Uterus (tissue), 4 donors: ENCODE measurements at places on chromosomes 6 and 20. TPM values are rescaled to one million over a fixed set of nuclear protein-coding genes. Genes with fewer than 3 reads are reported as not detected.

- no peaks in the 10 kb centered on the region for H3K27me3 ChIP-seq
- H3K4me3 ChIP-seq = no peak overlapping the region
- no peaks in the 10 kb centered on the region for H3K4me1 ChIP-seq
- H3K36me3 ChIP-seq = no peaks in the 10 kb centered on the region
- DNase-seq = no peak
Observed at GRCh38 chr20:51650685-51651134, 108.2 kb upstream of the NFATC2 start.

GRCh38 chr20:36887752-36888090 lies 11.8 kb downstream of the TLDC2 start:
- H3K27me3 ChIP-seq = no peaks in the 10 kb centered on the region
- no peak overlapping the region for H3K4me3 ChIP-seq
- H3K36me3 ChIP-seq = no peaks in the 10 kb centered on the region
- H3K27ac ChIP-seq = no peak overlapping the region
- no peak for DNase-seq
- no peaks in the 10 kb centered on the region for H3K4me1 ChIP-seq

DNA sequence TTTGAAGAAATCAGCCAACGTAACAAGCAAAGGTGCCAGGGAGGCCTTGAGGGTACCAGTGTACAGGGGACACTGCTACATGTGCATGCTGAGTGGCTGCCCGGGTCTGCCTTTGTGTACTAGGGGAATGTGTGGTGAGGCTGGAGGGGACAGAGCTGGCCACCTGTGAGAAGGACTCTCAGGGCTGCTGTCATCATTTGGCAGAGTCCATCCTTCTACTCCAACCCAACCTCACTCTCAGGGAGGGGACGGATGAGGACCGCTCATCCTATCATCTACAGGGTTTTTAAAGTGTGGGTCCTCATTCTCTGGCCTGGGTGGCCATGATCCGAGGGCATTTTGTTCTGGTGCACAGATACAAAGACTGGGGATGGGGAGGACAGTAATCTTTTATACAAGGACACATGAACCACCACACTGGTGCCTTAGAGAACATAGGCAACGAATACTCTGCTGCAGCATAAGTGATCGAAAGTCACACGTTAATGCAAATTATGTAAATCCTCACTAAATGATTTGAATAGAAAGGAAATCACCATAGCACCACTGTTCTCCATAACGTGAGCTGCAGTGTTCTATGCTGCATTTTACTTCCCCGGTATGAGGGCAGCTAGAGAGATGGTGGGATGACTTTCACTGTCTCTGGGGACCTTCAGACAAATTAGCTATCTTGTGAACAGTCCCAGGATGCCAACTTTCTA lies 181.4 kb downstream of the GMPR start:
- H3K4me1 ChIP-seq = no peaks in the 10 kb centered on the region
- no peak for DNase-seq
- no peak overlapping the region for H3K4me3 ChIP-seq
- no peaks in the 10 kb centered on the region for H3K36me3 ChIP-seq
- H3K27ac ChIP-seq = peak overlapping the region; percentile 66

- no peaks in the 10 kb centered on the region for H3K27me3 ChIP-seq
- no peaks in the 10 kb centered on the region for H3K4me1 ChIP-seq
- no peaks in the 10 kb centered on the region for H3K36me3 ChIP-seq
- H3K4me3 ChIP-seq = no peak overlapping the region
Observed at GRCh38 chr6:116797585-116797984, 31.3 kb downstream of the GPRC6A start.

GRCh38 chr6:75863784-75864183 lies 114.7 kb downstream of the MYO6 start:
- no peak overlapping the region for H3K4me3 ChIP-seq
- no peaks in the 10 kb centered on the region for H3K4me1 ChIP-seq
- no peak overlapping the region for H3K27ac ChIP-seq
- no peaks in the 10 kb centered on the region for H3K27me3 ChIP-seq

DNA sequence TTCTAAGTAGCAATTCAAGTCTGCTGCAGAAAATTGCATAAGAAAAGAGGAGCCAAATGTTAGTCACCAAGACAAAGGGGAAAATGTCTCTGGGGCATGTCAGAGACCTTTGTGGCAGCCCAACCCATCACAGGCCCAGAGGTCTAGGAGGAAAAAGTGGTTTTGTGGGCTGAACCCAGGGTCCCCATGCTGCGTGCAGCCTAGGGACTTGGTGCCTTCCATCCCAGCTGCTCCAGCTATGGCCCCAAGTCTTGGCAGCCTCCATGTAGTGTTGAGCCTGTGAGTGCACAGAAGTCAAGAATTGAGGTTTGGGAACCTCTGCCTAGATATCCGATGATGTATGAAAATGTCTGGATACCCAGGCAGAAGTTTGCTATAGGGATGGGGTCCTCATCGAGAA lies 181.1 kb downstream of the ASCC3 start:
- H3K27ac ChIP-seq = no peak overlapping the region
- H3K4me1 ChIP-seq = no peaks in the 10 kb centered on the region
- DNase-seq = no peak
- no peaks in the 10 kb centered on the region for H3K27me3 ChIP-seq
- no peak overlapping the region for H3K4me3 ChIP-seq

DNA sequence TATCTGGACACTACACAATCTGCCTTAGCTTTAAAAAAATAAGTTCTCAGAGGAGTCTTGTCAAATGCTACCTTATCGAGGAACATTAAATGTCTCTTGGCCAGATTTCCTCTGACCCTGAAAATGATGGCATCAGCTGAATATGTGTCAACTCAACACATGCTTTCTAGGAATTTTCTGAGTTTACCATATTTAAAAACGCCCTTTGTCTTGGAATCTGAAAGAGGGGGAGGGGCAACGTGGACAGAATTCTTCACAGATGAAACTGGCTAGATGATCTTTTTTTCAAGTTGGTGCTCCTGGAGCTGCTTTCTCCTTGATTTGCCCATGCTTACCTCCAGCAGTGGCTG lies 5.1 kb downstream of the SOX4 start:
- H3K4me1 ChIP-seq = no peaks in the 10 kb centered on the region
- no peak for DNase-seq
- peak overlapping the region; percentile 76 for H3K4me3 ChIP-seq
- H3K36me3 ChIP-seq = no peaks in the 10 kb centered on the region
- H3K27ac ChIP-seq = peak overlapping the region; percentile 97

DNA sequence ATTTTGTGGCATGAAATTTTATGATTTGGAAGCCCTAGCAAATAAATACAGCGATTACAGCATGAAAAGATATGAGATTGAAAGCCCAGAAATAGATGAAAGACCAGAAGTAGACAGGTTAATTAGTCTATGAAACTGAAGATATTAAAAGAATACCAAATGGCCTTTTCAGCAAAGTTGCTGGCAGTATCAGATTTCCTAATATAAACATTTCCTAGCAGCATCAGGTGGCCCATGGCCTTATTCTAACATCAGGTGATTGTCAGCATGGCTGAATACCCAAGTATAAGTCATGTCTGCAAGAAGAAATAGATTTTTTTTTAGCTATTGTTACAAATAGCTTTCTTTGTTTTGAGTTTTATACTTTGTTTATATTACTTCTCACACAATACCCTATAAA lies 93.2 kb downstream of the CLVS2 start:
- no peak overlapping the region for H3K27ac ChIP-seq
- H3K36me3 ChIP-seq = no peaks in the 10 kb centered on the region
- H3K4me1 ChIP-seq = no peaks in the 10 kb centered on the region
- H3K27me3 ChIP-seq = no peaks in the 10 kb centered on the region

DNA sequence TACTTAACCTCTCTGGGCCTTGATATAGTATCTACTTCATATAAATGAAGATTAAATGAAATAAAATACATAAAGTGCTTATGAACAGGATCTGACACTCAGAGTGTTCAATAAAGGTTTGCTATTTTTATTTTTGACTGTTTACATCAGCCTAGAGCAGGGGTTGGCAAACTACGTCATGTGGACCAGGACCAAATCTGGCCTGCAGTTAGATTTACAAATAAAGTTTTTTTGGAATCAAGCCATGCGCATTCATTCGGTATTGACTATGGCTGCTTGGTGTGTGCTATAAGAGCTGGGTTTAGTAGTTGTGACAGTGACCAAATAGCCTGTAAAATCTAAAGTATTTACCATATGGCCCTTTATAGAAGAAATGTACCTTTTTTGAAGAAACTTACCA lies 20.8 kb downstream of the PEX7 start:
- no peaks in the 10 kb centered on the region for H3K27me3 ChIP-seq
- H3K36me3 ChIP-seq = no peaks in the 10 kb centered on the region
- H3K27ac ChIP-seq = no peak overlapping the region
- H3K4me1 ChIP-seq = no peaks in the 10 kb centered on the region
- no peak overlapping the region for H3K4me3 ChIP-seq

DNA sequence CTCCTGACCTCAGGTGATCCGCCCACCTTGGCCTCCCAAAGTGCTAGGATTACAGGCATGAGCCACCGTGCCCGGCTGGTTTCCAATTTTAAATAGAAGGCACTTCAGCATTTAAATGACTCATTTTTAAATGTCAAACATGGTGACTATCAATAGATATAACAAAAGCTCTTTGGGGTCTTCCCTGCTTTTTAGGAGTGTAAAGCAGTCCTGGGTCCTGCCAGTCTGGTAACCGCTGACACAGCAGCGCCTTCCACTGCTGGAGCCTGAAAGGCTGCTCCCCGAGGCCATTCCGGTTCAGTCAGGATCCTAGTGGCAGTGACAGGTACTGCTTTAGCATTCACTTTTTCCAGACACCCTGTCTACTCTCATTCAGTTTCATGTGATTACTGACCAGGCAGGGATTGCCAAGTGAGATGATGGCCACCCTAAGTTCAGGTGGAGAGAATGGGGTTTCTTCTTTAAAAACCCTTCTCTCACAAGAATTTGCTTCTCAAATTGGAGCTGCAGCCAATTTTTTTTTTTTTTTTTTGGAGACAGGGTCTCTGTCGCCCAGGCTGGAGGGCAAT lies 5.1 kb downstream of the DIDO1 start:
- H3K27ac ChIP-seq = no peak overlapping the region
- no peak overlapping the region for H3K4me3 ChIP-seq
- no peaks in the 10 kb centered on the region for H3K36me3 ChIP-seq
- no peak for DNase-seq

DNA sequence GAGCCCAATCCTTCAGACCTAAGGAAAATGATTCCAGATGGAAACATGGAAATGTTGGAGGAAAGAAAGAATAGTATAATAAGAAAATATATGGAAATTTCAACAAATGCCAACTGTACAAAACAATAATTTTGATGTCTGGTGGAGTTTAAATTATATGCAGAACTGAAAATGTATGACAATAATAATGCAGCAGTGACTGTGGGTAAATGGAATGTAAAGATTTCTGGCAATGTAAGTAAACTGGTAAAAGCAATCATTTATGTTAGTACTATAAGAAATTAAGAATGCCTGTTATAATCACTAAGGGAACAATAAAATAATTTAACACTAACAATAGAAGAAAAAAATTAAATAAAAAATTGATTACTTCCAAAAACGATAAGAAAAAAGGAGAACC lies 89.0 kb downstream of the EDN1 start:
- DNase-seq = no peak
- no peak overlapping the region for H3K27ac ChIP-seq
- no peaks in the 10 kb centered on the region for H3K27me3 ChIP-seq
- no peaks in the 10 kb centered on the region for H3K36me3 ChIP-seq
- no peak overlapping the region for H3K4me3 ChIP-seq

DNA sequence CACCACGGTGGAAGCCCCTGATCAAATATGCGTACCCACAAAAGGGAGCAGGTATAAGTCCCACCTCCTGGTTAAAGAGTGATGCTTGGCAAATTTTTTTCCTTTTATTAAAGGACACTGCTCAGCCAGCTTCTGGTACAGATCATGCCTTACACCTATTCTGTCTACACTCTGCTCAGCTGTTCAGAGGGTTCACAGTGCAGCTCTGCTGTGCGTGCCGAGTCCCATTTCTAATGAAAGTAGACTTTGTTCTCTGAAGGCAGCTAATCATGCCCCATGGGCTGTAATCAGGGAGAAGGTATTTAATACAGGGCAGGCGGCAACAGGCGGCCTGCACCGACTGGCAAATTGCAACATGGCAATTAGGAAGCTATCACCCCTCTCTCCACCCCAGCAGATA lies 16.3 kb downstream of the LRRC73 start:
- H3K27ac ChIP-seq = no peak overlapping the region
- H3K4me3 ChIP-seq = no peak overlapping the region
- no peak for DNase-seq
- no peaks in the 10 kb centered on the region for H3K36me3 ChIP-seq
- H3K4me1 ChIP-seq = no peaks in the 10 kb centered on the region
- no peaks in the 10 kb centered on the region for H3K27me3 ChIP-seq

- DNase-seq = no peak
- no peak overlapping the region for H3K27ac ChIP-seq
- H3K4me1 ChIP-seq = no peaks in the 10 kb centered on the region
Observed at GRCh38 chr6:144990784-144991183, 705.6 kb downstream of the UTRN start.

DNA sequence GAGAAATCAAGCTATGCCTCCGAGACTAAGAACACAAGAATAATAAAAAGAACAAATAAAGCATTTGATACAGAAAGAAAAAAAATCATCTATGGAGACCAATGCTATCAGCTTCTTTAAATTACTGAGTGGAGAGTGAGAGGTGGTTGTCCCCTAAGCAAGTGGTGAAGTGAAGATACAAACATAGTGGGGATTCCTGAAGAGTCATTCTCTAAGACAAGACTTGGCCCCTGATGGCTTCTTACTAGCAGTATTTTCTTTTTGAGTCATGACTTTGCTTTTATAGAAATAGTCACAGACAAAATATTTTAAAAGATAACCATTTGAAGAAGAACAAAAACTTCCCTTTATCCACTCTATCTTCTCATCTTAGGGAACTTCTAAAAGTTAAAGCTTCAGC lies 261.4 kb upstream of the PRDM1 start:
- DNase-seq = no peak
- H3K36me3 ChIP-seq = no peaks in the 10 kb centered on the region
- H3K27me3 ChIP-seq = no peaks in the 10 kb centered on the region
- H3K27ac ChIP-seq = no peak overlapping the region

DNA sequence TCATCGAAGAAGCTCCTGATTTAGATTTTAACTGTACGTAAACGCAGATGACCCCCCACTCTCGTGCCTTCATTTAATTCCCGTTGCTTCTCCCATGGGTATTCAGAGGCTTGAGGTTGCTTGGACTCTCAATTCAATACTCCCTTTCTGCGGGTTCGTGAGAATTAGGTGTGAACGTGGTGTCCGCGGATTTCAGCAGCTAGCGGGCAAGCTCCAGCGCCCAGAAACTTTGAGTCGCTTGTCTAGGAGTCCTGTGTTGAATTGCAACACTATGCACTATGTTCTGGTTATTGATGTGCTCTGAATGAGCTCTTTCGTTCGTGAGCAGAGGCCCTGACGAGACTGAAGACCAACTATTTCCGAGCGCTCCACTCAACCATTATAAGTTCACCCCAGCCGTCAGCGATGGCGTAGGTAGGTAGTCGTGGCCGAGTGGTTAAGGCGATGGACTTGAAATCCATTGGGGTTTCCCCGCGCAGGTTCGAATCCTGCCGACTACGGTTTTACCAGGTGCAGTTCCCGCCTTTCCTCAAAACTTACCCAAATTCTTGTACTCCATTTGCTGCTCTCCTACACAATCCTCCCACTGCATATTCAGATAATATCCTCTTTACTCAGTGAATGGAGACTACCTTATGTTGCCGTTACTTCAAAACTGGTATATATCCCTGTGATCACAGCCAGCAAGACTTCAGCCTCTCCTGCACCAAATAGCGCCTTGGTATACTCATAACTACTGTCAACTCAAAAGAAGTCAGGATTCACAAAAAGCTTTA lies 72.6 kb upstream of the ZNF184 start:
- no peak overlapping the region for H3K4me3 ChIP-seq
- no peaks in the 10 kb centered on the region for H3K4me1 ChIP-seq
- DNase-seq = no peak
- H3K27ac ChIP-seq = no peak overlapping the region
- H3K27me3 ChIP-seq = no peaks in the 10 kb centered on the region
- H3K36me3 ChIP-seq = no peaks in the 10 kb centered on the region

The ELOVL4 gene
- total RNA-seq = 4.1 TPM

The TRIM38 gene
- 10.9 TPM for total RNA-seq

The CST7 gene
- total RNA-seq = 0.97 TPM

The CDSN gene
- not detected for total RNA-seq

The CD93 gene
- 49.1 TPM for total RNA-seq
